Aorta (tissue), 5 donors: ENCODE measurements at places on chromosomes 2 and 18. TPM values are rescaled to one million over a fixed set of nuclear protein-coding genes. Genes with fewer than 3 reads are reported as not detected.

Gene BMP10
- not detected for total RNA-seq

Gene MXD1
- total RNA-seq = 33.4 TPM

Gene ABHD3
- total RNA-seq = 17.5 TPM

Gene ALS2
- total RNA-seq = 26.4 TPM

Gene IL1R1
- total RNA-seq = 135 TPM

Gene UGT1A10
- total RNA-seq = not detected

Gene DNAJC5G
- total RNA-seq = not detected

Gene IL36RN
- total RNA-seq = not detected

Gene MYO7B
- total RNA-seq = 2.0 TPM
